ENCODE measurements at places on chromosomes 4 and X.

DNA sequence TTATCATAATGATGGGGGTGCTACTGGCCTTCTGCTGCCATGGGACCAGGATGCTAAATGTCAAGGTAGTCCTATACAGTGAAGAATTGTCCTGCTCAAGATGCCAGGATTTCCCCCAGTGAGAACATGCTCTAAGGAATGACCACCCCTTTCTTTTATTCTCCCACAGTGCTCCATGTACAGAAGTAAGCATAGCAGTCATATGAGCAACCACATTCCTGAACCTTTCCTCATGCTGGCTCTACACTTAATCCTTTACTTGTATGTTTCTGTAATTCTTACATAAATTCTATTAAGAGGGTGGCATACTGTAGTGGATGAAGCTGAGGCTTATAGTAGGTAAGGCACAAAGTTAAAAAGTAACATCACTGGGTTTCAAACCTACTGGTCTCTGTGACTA, 20.2 kb downstream of the CYP2U1 start:
- no peaks in the 10 kb centered on the region for H3K36me3 ChIP-seq
- H3K4me1 ChIP-seq = no peaks in the 10 kb centered on the region
- no peak overlapping the region for H3K27ac ChIP-seq
- no peak overlapping the region for H3K4me3 ChIP-seq
- no peak for DNase-seq

GRCh38 chrX:19225909-19226308, 103.6 kb upstream of the ADGRG2 start:
- H3K4me1 ChIP-seq = no peaks in the 10 kb centered on the region
- no peak for DNase-seq
- no peaks in the 10 kb centered on the region for H3K27me3 ChIP-seq
- no peaks in the 10 kb centered on the region for H3K36me3 ChIP-seq
- no peak overlapping the region for H3K4me3 ChIP-seq
- H3K27ac ChIP-seq = no peak overlapping the region

GRCh38 chrX:148933881-148934280, 433.5 kb downstream of the AFF2 start:
- H3K4me3 ChIP-seq = no peak overlapping the region
- no peak for DNase-seq
- H3K27ac ChIP-seq = no peak overlapping the region
- H3K4me1 ChIP-seq = no peaks in the 10 kb centered on the region
- no peaks in the 10 kb centered on the region for H3K36me3 ChIP-seq

GRCh38 chr4:15794426-15794825, 16.3 kb downstream of the CD38 start:
- no peak overlapping the region for H3K4me3 ChIP-seq
- no peak for DNase-seq
- no peak overlapping the region for H3K27ac ChIP-seq
- no peaks in the 10 kb centered on the region for H3K36me3 ChIP-seq
- no peaks in the 10 kb centered on the region for H3K27me3 ChIP-seq

GRCh38 chrX:5084279-5084678, 1144.4 kb downstream of the NLGN4X start:
- H3K4me3 ChIP-seq = no peak overlapping the region
- no peak overlapping the region for H3K27ac ChIP-seq
- no peaks in the 10 kb centered on the region for H3K27me3 ChIP-seq
- no peak for DNase-seq
- no peaks in the 10 kb centered on the region for H3K4me1 ChIP-seq

- no peak overlapping the region for H3K27ac ChIP-seq
- no peak for DNase-seq
- no peak overlapping the region for H3K4me3 ChIP-seq
- no peaks in the 10 kb centered on the region for H3K36me3 ChIP-seq
These were observed 696.1 kb downstream of the TGIF2LX start for GRCh38 chrX:90617710-90618325.

DNA sequence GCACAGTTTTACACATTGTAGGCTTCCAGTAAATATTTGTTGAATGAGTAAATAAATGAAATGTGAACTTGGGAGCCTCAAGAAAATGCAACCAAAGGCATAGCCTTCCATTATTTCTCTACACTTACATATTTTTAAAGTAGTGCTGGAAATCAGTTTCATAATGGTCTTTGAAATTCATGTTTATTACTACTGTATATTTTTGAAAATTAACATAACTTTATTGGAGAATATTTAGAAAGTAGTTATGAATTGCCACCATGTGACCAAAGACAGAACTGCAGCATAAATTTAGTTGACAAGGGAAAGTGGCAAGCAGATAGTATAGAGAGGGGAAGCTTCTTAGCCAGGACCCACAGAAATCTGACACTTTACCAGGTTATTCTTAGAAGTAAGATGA, 6.4 kb downstream of the TCEAL8 start:
- no peak for DNase-seq
- no peak overlapping the region for H3K4me3 ChIP-seq
- H3K27ac ChIP-seq = no peak overlapping the region
- H3K36me3 ChIP-seq = no peaks in the 10 kb centered on the region
- H3K4me1 ChIP-seq = peaks cover 4% of the 10 kb centered on the region
- no peaks in the 10 kb centered on the region for H3K27me3 ChIP-seq

DNA sequence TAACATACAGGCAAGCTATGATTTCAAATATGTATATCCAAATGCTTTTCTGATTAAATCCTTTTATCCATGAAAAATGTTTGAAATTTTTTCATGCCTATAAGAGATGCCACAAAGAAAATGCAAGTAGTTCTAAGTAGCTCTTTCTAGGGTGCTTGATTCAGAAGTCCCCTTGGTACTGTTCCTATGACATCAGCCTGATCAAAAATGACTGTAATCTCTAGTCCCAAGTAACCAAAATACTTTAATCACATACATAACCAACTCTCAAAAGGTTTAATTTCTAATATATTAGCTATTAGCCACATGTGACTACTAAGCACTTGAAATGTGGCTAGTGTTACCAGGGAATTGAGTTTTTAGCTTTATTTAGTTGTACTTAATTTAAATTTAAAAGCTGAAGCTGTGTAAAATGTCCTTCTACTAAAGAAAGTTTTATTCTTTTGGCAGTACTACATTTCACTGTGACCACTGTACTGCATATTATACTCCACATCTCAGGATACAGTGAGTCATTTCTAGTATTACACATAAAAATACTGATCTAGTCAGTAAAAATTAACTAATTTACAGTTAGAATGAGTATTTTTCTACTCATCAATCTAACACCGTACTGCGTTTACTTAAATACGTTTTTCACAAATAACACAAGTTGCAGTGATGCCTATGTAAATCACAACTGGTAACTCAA, 33.9 kb downstream of the FBXW7 start:
- no peak overlapping the region for H3K27ac ChIP-seq
- H3K4me3 ChIP-seq = no peak overlapping the region
- no peak for DNase-seq
- no peaks in the 10 kb centered on the region for H3K36me3 ChIP-seq
- no peaks in the 10 kb centered on the region for H3K27me3 ChIP-seq

DNA sequence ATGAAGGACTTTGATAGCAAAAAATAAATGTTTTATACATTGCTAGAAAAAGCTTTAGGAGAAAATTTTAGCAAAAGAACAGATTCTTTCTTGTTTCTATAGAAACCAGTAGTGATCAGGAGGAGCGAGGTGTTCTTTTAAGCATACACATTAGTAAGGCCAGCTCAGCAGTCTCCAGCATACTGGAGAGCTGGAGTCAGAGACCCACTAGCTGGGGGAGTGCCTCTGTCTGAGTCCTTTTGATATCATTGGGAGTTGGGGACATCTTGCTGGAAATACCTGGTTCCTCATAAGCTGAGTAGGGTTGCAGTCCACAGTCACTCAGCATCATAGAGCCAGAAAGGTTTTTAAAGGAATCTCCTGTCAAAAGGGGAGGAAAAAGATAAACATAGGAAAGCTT, 67.4 kb downstream of the AFF2 start:
- H3K4me3 ChIP-seq = no peak overlapping the region
- H3K27me3 ChIP-seq = no peaks in the 10 kb centered on the region
- no peak for DNase-seq
- no peak overlapping the region for H3K27ac ChIP-seq
- no peaks in the 10 kb centered on the region for H3K36me3 ChIP-seq

DNA sequence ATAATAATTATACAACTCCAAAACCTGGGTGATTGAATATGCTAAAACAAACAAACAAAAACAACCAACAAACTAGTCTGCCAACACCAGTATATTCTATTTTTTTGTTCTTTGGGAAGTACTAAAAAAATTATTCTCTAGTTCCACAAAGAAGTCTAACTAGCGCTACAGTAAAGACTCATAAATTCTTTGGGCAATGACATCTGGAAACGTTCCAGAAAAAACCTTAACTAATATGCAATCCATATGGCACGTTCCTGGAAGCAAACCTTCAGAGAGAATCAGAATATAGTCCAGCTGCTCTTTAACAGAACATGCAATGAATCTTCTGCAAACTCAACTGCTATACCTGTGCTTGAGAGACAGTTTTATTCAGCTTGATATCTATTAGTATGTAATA, 500.1 kb downstream of the TRAM1L1 start:
- no peaks in the 10 kb centered on the region for H3K36me3 ChIP-seq
- H3K4me3 ChIP-seq = no peak overlapping the region
- H3K4me1 ChIP-seq = no peaks in the 10 kb centered on the region

- H3K27me3 ChIP-seq = no peaks in the 10 kb centered on the region
- DNase-seq = no peak
- H3K4me3 ChIP-seq = no peak overlapping the region
- no peaks in the 10 kb centered on the region for H3K36me3 ChIP-seq
These were observed 251.3 kb upstream of the CENPE start for GRCh38 chr4:103449296-103450023.

DNA sequence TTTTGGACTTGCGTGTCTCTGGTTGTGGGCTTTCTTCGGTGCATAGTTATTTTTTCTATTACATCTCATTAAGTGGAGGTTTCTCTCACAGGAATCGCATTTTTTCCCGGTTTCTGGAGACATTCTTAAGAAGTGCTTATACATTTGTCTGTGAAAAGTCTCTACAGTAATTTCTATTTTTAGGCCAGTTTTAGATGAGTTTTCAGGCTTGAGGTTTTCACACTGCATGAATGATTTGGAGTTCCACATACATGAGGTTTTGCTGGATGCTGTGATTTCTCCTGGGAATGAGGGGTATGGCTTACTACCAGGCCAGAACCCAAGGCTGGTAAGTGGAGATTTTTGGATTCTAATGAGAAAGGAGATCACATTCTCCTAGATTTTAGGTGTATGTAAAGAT, 422.6 kb upstream of the SLIT2 start:
- H3K36me3 ChIP-seq = no peaks in the 10 kb centered on the region
- no peak overlapping the region for H3K27ac ChIP-seq
- no peak overlapping the region for H3K4me3 ChIP-seq
- H3K27me3 ChIP-seq = no peaks in the 10 kb centered on the region

DNA sequence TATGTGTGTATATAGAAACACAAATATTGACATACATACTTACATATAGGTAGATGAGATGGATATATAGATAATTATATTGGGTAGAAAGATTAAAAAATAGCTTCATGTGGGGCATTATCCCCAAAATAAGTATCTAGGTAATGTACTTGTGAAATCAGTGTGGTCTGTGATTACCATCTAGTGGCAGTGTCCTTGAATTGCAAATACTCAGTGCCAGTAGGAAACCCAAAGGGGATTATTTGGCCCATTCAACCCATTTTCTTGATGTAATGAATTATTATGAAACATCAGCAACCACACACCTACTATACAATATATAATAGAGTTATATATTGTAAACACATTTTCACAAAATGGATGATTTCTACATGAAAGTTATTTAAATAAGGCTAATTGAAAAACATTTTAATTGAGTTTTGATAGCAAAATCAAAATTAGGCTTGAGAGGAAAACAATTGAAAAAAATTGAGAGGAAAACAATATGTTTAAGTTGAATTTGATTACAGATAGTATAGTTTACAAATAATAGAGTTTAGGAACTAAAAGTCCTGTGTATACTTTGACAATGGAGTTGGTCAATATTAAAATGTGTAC, 389.4 kb downstream of the GALNTL6 start:
- no peaks in the 10 kb centered on the region for H3K36me3 ChIP-seq
- H3K4me1 ChIP-seq = no peaks in the 10 kb centered on the region
- H3K27me3 ChIP-seq = no peaks in the 10 kb centered on the region
- DNase-seq = no peak

DNA sequence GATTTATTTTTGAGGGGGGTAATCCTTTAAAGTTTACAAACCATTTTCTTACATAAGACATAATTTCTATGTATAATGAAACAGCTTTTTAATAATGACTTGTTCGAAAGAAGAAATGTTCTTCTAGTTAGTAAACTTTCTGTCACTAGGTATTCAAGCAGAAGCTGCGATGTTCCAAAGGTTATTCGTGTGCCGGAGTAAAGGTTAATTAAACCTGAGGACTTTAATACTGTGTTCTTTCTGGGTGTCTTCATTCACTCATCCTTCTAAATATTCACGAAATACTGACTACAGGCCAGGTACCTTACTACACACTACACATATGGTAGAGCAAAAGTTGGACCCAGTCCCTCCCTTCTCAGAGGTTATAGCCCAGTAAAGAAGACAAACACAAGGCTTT, 96.7 kb downstream of the NR3C2 start:
- no peak overlapping the region for H3K27ac ChIP-seq
- no peak for DNase-seq
- H3K4me3 ChIP-seq = no peak overlapping the region
- no peaks in the 10 kb centered on the region for H3K36me3 ChIP-seq

DNA sequence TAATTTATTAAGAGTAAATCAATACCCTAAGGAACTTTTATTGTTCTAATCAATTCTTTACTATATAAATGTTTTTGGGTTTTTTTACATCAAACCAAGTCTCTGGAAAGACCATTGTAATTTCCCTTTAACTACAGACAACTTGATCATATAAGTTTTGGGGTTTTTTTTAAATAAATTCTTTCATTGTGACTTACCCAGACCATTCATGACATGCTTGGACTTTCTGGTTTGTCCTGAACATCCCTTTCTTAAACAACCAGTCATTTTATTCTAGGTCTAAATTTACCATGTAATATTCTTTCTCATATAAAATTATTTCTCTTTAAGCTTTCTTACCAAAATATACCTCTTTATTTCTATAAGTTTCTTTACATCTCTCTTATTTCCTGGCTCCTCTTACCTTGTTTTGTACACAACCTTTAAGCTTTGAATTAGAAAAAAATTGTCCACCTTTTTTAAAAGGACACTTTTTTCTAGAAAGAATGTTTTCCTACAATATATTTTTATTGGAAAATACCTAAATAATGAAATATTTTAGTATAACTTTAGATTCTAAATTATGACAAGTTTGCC, 8.4 kb downstream of the CNGA1 start:
- H3K4me1 ChIP-seq = no peaks in the 10 kb centered on the region
- no peak overlapping the region for H3K4me3 ChIP-seq
- H3K36me3 ChIP-seq = no peaks in the 10 kb centered on the region
- H3K27me3 ChIP-seq = no peaks in the 10 kb centered on the region
- H3K27ac ChIP-seq = no peak overlapping the region
- DNase-seq = no peak

- no peak overlapping the region for H3K27ac ChIP-seq
- no peaks in the 10 kb centered on the region for H3K4me1 ChIP-seq
- no peak for DNase-seq
- H3K4me3 ChIP-seq = no peak overlapping the region
- H3K27me3 ChIP-seq = no peaks in the 10 kb centered on the region
These were observed 643.7 kb downstream of the BCOR start for GRCh38 chrX:39453889-39454621.

- no peaks in the 10 kb centered on the region for H3K4me1 ChIP-seq
- H3K27me3 ChIP-seq = no peaks in the 10 kb centered on the region
- H3K4me3 ChIP-seq = no peak overlapping the region
- no peak for DNase-seq
These were observed 179.5 kb downstream of the GABRB1 start for GRCh38 chr4:47210828-47211227.

Data from CD8-positive, alpha-beta memory T cell (primary cell).